Activated CD4-positive, alpha-beta memory T cell treated with anti-CD3 and anti-CD28 coated beads, Interleukin-2, amount 10 ng/mL, durations not matched to agents 7 days and 5 days (primary cell): ENCODE measurements at places on chromosomes 12 and 14. TPM values are rescaled to one million over a fixed set of nuclear protein-coding genes. Genes with fewer than 3 reads are reported as not detected.

- H3K4me3 ChIP-seq = no peak overlapping the region
- H3K27ac ChIP-seq = no peak overlapping the region
- H3K27me3 ChIP-seq = no peaks in the 10 kb centered on the region
- peaks cover 5% of the 10 kb centered on the region for H3K36me3 ChIP-seq
- peaks cover 41% of the 10 kb centered on the region for H3K4me1 ChIP-seq
These were observed 109.8 kb upstream of the BCAT1 start for GRCh38 chr12:25058658-25059058.

GRCh38 chr14:58131386-58131785 is 20.6 kb downstream of the ARMH4 start:
- DNase-seq = no peak
- no peak overlapping the region for H3K27ac ChIP-seq
- no peak overlapping the region for H3K4me3 ChIP-seq
- no peaks in the 10 kb centered on the region for H3K4me1 ChIP-seq
- H3K27me3 ChIP-seq = peaks cover 5% of the 10 kb centered on the region
- no peaks in the 10 kb centered on the region for H3K36me3 ChIP-seq

DNA sequence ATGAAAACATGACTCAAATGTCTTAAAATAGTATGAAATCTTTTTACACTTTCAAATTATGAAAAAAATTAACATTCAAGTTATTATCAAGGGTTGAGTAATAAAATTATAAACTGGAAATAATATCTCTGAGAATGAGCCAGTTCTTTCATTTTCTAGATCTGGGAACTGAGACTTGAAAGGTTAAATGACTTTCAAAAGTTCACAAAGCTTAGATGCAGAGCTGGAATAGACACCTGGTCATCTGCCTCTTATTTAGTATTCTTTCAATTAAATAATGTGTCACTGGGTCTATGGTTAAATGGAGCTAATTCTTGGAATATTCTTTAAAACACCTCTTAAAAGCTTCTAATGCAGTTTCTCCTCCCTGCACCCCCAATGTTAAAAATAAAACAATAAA is 86.6 kb downstream of the CDK17 start:
- H3K27ac ChIP-seq = no peak overlapping the region
- H3K36me3 ChIP-seq = peaks cover 19% of the 10 kb centered on the region
- peaks cover 9% of the 10 kb centered on the region for H3K4me1 ChIP-seq
- no peak overlapping the region for H3K4me3 ChIP-seq
- DNase-seq = no peak

DNA sequence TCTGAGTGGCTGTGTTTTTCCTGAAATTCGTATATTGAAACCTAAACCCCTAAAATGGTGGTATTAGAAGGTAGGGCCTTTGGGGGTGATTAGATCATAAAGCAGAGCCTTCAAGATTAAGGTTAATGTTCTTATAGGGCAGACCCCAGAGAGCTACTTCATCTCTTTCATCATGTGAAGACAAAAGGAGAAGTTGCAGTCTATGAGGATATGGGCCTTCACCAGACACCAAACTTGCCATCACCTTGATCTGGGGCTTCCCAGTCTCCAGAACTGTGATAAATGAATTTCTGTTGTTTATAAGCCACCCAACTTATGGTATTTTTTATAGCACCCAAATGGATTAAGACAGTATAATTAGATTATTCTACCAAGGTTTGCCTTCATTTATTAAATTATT is 275.0 kb upstream of the ATP2B1 start:
- H3K36me3 ChIP-seq = no peaks in the 10 kb centered on the region
- no peak overlapping the region for H3K4me3 ChIP-seq
- H3K27me3 ChIP-seq = no peaks in the 10 kb centered on the region
- DNase-seq = no peak
- H3K4me1 ChIP-seq = peaks cover 8% of the 10 kb centered on the region

DNA sequence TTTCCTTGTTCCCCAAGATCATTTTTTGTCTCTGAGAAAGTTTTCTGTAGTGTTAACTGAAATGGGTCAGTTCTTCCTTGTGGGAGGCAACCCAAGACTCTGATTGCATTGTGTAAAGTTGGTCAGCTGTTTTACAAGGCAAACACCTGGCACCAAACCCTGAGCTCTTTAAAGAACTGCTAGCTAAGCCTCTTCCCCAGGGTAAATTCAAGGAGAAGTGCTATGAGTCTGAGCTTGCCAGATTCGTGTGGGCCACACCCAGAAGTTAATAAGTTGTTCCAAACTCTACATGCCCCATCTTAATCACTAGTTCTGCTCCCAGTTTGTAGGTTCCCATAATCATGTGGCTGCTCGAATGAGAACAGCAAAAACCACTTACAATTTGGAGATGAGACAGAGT is 214.5 kb downstream of the BTG1 start:
- no peaks in the 10 kb centered on the region for H3K36me3 ChIP-seq
- H3K4me1 ChIP-seq = no peaks in the 10 kb centered on the region
- no peak for DNase-seq
- H3K4me3 ChIP-seq = no peak overlapping the region
- no peaks in the 10 kb centered on the region for H3K27me3 ChIP-seq
- no peak overlapping the region for H3K27ac ChIP-seq

DNA sequence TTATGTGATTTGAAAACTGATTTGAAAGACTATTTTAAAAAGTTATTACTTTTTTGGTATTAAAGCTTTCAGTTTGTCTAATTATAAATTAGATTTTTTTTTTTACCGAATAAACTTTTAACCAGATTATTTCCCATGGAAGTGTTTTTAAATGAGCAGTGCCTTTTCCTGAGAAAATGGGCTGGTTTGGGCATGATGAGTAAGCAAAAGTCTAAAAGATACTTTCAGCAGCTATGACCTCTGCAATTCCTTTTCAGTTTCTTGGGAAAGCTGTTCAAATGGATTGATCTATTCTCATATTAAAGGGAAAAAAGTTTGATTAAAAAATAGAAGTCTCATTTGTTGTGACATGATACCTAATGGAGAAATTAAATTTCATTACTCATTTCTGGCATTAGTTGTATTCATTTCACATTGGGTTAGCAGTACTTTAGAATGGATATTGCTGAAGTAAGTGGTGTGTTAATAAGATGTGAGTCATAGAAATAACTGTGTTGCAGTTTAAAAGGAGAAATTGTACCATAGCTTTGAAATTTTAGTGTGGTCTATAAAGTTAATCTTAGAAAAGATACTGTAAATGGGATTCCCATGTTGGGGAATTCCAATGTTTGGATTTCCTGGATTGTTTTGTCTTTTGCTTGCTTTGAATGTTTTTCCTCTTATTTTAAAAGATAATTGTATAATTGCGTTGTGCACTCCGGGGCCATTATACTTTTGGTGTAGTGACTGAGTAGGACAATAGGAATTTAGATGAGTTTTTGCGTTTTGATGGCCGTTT is 21.0 kb downstream of the KTN1 start:
- no peak for DNase-seq
- no peak overlapping the region for H3K4me3 ChIP-seq
- H3K4me1 ChIP-seq = peaks cover 3% of the 10 kb centered on the region
- peaks cover 13% of the 10 kb centered on the region for H3K36me3 ChIP-seq
- no peak overlapping the region for H3K27ac ChIP-seq
- H3K27me3 ChIP-seq = no peaks in the 10 kb centered on the region

DNA sequence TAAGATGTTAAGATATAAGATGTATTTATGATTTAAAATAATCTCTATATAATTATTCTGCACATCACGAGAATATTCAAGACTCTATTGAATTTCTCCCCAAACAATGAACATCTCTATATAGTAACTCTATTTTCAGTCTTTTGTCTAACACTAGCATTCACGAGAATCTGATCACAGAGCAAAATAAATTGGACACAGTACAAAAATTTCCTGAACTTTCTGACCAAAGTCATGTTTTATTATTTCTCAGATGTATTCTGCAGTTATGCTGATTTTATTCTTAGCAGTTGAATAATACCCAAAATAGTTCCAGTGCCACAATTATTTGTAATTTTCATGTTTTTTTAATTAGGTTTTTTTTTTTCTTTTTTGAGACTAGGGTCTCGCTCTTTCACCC is 19.6 kb downstream of the EPS8 start:
- H3K36me3 ChIP-seq = no peaks in the 10 kb centered on the region
- H3K27me3 ChIP-seq = peaks cover 2% of the 10 kb centered on the region
- peaks cover 6% of the 10 kb centered on the region for H3K4me1 ChIP-seq
- no peak overlapping the region for H3K4me3 ChIP-seq

DNA sequence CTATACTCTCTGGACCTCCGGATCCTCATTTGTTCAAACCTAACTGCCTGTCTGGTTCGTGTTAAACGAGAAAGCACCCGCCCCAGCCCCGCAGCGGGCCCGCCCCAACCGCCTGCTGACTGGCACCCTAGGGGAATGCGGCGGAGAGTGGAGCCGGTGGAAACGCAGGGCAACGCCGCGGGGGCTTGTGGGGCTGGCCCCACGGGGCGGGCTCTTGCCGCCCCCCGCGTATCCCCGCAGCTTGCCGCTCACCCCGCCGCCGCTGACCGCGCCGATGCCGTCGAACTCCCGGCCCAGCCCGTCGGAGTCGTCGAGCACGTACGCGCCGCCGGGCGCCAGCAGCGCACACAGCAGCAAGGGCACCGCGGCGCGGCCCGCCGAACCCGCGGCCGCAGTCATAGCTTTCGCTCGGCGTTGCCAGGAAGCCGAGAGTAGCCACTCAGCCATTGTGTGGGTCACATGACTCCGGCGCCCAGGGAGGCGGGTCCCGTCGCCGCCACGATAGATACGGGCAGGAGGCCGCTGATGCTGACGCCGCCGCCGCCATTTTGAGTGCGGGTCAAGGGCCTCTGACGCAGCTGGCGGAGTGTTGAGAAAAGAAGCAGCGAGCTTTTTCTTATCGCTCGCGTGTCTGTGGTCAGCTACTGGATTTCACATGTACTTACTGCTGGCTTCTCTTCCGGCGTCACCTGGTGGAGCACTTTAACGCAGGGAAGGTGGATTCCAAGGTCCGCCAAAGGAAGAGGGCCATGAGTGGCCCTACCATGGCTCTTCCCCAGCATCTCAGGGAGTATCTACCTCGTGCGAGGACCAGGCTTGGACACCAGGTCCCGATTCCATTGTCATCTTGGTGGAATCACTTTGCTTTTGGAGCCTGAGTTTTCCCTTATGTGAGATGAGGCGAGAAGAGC is at the start of gene GALC:
Gene GALC (minus strand): TSS at position 465 of the 911 bp plus-strand sequence. CDS start 18 bp downstream, at position 447.
- peak within 1 kb of the TSS; percentile 91 for H3K27ac ChIP-seq
- peak; percentile 97 for DNase-seq
- H3K4me1 ChIP-seq = peaks cover 56% of the 10 kb centered on the region
- H3K4me3 ChIP-seq = peak within 1 kb of the TSS; percentile 80
- H3K27me3 ChIP-seq = no peaks in the 10 kb centered on the region

C12orf54 gene
- total RNA-seq = not detected

GRCh38 chr12:25694072-25694471 is 141.0 kb upstream of the LMNTD1 start:
- DNase-seq = no peak
- H3K27ac ChIP-seq = no peak overlapping the region
- peaks cover 2% of the 10 kb centered on the region for H3K27me3 ChIP-seq
- H3K4me3 ChIP-seq = no peak overlapping the region

P2RX7 gene
- total RNA-seq = 49.1 TPM

DNA sequence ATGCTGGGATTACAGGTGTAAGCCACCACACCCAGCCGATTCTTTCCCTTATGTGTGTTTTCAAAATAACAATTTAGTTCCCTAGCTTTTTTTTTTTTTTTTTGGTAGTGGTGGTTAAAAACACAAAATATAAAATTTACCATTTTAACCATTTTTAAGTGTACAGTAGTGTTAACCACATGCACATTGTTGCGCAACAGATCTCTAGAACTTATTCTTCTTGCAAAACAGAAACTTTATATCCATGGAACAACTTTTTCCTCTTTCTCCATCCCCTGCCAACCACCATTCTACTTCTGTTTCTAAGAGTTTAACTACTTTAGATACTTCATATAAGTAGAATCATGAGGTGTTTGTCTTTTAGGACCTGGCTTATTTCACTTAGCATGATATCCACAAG is 1.1 kb upstream of the NDUFA12 start:
- peak overlapping the region; percentile 36 for H3K4me3 ChIP-seq
- no peak overlapping the region for H3K27ac ChIP-seq
- peaks cover 28% of the 10 kb centered on the region for H3K36me3 ChIP-seq
- no peaks in the 10 kb centered on the region for H3K27me3 ChIP-seq
- peaks cover 43% of the 10 kb centered on the region for H3K4me1 ChIP-seq
- DNase-seq = no peak

DNA sequence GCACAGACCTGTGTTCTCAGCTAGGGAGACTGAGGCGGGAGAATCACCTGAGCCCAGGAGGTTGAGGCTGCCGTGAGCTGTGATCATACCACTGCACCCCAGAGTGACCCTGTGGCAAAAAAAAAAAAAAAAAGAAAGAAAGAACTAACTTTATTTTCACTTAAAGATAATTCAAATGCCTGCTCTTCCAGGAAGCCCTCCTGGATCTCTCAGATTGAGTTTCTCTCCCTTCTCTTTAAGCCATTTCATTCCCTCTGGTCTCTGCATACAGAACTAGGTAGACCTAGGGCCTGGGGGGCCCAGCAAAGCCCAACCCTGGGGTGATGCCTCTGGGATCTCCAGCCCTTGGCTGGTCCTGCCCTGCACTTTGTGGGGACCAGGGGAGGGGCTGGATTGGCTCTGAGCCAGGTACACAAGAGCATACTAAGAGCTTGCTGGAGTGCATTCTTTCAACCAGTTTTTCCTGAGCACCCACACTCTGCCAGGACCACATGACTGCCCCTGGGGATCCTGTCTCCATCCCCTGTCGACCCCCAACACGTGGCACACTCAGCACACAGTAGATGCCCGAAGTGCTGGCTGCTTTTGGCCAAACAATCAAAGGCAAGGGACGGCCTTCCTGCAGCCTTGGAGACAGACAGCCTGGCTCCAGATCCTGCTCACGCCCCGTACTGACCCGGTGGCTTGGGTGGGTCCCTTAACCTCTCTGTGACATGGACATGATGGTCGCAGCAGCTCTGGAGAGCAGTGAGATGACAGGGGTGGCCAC is 52.7 kb downstream of the CYP46A1 start:
- DNase-seq = no peak
- no peaks in the 10 kb centered on the region for H3K4me1 ChIP-seq
- H3K27me3 ChIP-seq = peaks cover 15% of the 10 kb centered on the region

ATP5F1B gene
- total RNA-seq = 529 TPM
